ENCODE measurements at places on chromosomes 3 and 15. TPM values are rescaled to one million over a fixed set of nuclear protein-coding genes. Genes with fewer than 3 reads are reported as not detected.

Gene GOLGA8G
- not detected for total RNA-seq

Gene GASK1A
- total RNA-seq: 0.18 TPM

GRCh38 chr3:52221563-52222318 lies 3.7 kb downstream of the TLR9 start:
- H3K4me1 ChIP-seq: peaks cover 36% of the 10 kb centered on the region
- H3K27me3 ChIP-seq: no peaks in the 10 kb centered on the region

- no peaks in the 10 kb centered on the region for H3K27me3 ChIP-seq
- DNase-seq: no peak
- H3K4me3 ChIP-seq: no peak overlapping the region
- H3K36me3 ChIP-seq: no peaks in the 10 kb centered on the region
Observed at GRCh38 chr3:24828551-24828950, 333.9 kb upstream of the THRB start.

- no peaks in the 10 kb centered on the region for H3K36me3 ChIP-seq
- no peaks in the 10 kb centered on the region for H3K4me1 ChIP-seq
- peaks cover 1% of the 10 kb centered on the region for H3K27me3 ChIP-seq
- no peak overlapping the region for H3K27ac ChIP-seq
- no peak overlapping the region for H3K4me3 ChIP-seq
Observed at GRCh38 chr3:71688121-71688520, 37.1 kb downstream of the EIF4E3 start.

DNA sequence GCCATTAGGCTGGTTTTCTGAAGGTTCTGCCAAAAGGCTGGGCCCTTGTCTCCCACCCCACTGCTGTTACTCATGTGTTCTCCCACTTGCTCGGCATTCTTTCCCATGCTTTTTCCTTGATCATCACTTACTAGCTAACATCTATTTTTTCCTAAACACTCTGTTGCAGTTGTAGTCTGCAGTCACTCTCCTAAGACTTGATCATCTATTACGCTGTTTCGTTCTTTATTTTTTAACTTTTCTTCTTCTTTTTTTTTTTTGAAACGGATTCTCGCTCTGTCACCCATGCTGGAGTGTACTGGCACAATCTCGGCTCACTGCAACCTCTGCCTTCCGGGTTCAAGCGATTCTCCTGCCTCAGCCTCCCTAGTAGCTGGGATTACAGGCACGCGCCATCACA lies 176.3 kb downstream of the IGF1R start:
- no peaks in the 10 kb centered on the region for H3K36me3 ChIP-seq
- no peak for DNase-seq
- no peak overlapping the region for H3K4me3 ChIP-seq
- H3K4me1 ChIP-seq: no peaks in the 10 kb centered on the region

Data from GM12878 (cell line).